ENCODE measurements at places on chromosomes 1 and 21.

GRCh38 chr1:71502006-71502405 lies 421.2 kb upstream of the ZRANB2 start:
- DNase-seq, result no peak

GRCh38 chr21:37183749-37184148 lies 83.4 kb downstream of the VPS26C start:
- DNase-seq, result no peak

- peak; percentile 26 for DNase-seq
Measured at GRCh38 chr1:72724951-72725861, 442.9 kb upstream of the NEGR1 start.

DNA sequence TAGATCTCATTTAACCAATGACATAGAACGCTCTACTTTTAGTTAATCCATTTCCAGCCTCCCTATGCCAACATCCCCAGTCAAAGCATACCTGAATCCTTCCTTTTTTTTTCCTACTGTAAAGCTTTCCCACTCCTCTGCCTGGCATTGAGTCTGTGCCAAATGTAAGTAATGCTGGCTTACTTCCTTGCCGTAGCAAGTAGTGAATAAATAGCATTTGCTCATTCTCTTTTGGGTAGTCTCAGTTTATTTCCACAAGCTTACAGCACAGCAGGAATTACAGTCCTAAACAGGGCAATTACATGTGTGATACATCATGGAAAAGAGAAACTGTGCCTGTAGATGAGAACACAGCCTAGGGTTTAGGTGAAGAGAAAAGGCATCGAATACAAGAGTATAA lies 352.6 kb upstream of the NEGR1 start:
- DNase-seq, result no peak

DNA sequence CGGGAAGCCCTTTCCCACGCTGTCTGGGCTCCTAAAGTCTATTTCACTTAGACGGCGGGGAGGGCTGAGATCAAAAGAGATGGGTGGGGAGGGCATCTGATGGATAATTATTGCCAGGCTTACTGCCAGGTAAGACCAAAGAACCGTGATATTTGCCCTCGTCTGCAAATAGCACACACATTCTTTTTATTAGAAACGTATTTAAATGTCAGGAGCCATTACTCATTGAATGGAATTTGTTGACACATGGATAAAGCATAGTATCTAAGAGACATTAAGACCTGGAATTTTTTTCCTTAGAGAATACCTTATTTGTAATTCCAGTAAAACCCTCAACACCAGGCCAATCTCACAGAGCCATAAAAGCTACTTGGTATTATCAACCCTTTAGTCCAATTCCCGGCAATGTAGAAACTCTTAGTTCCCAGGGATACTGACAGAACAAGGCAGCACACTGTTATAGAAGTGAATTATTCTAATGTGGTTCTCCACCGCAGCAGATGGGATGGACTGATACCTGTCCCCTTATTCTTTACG lies 10.6 kb downstream of the URB1 start:
- DNase-seq, result no peak

DNA sequence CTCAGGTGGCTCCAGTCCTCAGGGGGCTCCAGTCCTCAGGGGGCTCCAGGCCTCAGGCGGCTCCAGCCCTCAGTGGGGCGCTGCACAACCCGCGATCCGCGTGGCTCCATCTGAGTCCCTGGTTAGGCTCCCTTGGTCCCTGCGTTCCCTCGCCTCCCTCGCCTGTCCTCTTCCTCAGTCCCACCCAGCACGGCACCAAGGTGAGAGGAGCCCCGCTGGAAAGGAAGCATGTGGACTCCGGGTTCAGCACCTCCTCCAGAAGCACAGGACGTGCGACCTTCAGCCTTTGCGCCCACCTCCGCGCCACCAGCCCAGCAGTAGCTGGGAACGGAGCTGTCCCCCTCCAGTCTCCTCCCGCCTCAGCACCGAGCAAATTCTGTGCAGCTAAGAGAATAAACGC lies 8.1 kb upstream of the OR2M5 start:
- DNase-seq, result no peak

GRCh38 chr1:114022877-114023276 lies 43.6 kb downstream of the OLFML3 start:
- DNase-seq, result no peak

DNA sequence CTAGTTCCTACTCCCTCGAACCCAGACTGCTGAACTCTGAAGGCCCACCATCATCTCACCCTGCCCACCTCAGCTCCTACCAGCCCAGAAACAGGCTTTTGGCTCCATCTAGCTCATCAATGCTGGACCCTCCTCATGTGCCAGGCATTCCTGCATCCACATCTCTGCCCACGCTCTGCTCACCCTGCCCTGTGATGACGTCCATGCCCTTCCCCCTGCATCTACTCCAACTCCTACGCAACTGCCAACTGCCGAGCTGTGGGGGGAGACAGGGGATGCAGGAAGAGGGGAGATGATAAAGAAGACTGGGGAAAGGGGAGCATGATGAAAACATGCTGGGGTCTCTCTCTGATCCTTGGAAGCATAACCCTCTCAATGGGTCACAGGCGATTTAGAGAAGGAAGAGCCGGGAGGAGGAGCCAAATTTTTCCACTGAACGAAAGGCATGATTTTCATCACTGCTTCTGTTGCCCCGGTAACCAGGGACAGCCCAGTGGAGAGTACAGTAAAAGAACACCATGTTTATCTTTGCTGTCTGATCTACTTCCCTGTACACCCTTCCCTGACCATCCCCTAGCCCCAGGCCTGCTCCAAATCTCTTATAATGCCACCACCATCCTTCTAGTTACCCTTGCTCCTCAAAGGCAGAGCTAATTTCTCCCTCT lies 44.3 kb downstream of the CD34 start:
- no peak for DNase-seq
